ENCODE measurements at places on chromosomes 2 and 18.

DNA sequence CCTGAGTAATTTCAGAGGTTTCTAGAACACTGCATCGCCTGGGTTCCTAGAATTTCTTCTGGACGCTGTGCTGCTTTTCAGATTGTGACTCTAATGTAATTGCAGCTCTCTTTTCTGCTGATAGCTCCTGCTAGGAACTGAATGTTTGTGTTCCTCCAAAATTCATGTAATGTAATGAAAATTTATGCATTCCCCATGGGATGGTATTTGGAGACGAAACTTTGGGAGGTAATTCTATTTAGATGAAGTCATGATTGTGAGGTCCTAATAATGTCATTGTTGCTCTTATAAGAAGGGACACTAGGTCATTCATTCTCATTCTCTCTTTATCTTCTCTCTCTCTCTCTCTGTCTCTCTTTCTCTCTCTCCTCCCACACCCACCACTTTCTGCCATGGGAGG is 223.9 kb upstream of the DOK6 start:
- DNase-seq: no peak

DNA sequence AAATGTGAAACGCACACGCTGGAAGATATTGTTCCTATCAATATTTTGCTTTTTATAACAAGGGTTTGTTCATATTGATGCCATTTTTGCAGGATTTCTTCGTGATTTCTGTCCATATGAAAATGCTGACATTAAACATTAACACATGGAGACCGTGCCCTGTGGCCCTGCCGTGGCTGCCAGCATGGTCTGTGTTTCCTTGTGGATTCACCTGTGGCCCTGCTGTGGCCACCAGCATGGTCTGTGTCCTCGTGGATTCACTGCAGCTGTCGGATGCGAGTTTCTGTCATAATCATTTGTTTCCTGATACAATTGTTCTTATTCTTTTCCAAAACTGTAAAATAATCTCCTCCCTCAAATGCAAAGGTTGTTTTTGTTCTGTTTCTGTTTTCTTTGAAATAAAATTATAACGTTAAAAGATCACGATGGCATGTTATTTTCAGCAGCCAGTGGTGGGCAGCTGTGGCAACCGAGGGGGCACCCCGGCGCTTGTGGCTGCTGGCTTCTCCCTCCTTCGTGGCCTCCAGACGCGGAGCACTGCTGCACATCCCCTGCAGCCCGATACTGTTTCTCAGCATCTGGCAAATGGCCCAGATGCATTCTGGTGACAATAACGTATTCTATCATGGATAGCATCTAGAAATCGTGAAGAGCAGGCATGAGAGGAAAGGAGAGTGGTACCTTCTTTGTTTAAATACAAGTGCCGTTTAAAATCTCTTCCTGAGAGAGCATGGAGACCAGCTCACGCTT is 143.5 kb downstream of the PTGR3 start:
- no peak for DNase-seq

DNA sequence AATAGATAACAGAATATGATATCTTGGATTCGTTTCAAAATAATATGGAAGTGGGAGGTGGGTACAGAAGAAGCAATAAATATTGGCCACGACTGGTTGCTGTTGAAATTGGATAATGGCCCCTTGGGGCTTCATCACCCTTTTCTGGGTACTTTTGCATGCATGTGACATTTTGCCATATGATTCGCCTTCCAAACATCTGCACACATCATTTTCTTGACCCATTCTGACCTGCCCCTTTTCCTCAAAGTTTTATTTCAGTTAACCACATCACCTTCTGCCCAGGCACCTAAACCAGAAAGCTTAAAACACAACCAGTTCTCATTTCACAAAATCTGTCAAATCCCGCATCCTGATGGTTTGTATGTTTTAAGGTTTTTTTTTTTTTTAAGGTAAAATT is 116.7 kb upstream of the AGAP1 start:
- DNase-seq: no peak

DNA sequence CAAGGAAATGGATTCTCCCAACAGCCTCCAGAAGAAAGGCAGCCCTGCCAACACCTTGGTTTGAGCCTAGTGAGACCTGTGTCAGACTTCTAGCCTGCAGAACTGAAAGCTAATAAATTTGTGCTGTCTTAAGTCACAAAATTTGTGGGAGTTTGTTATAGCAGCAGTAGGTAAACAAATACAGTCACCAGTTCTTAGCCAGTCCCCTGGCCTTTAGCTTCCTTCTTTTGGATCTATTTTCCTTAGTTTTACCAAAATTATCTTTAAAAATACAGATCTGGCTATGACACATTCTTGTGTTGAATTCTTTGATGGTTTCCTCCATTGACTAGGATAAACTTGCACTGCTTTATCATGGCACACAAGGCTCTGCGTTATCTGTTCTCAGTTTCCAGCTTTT is 697.9 kb upstream of the FANCL start:
- DNase-seq: no peak

GRCh38 chr18:32773382-32773712 is 524 bp upstream of the KLHL14 start:
- DNase-seq: no peak

GRCh38 chr18:11052800-11053199 is 96.6 kb downstream of the PIEZO2 start:
- DNase-seq: no peak

DNA sequence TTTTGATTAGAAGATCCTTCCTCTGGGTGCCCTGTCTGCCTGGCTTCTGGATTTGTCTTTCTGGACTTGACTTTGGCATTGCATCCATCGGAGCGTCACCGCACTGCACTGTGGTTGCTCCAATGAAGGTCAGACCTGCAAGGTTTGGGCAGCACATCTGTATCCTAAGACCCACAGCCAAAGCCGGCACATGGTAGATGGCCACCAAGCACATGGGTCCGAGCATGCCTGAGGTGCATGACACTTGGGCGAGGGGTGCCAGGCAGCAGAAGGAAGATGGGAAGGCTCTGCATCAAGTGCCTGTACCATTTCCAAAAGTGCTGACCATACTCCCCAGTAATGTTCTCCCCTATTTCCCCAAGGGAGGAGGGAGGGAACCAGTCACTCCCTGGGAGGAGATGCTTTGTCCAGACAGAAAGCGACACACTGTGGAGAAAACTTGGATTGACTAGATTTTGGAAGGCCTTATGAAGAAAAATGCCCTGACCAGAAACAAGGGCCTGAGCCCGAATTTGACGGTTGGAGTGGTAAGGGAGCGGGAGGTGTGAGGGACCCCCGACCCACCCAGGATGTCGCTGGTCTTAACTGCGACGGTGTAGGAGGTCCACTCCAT is 149.9 kb downstream of the LOXHD1 start:
- no peak for DNase-seq

GRCh38 chr2:127841466-127842178 is 16.3 kb downstream of the POLR2D start:
- DNase-seq: no peak

GRCh38 chr2:132837769-132838168 is 167.8 kb upstream of the LYPD1 start:
- DNase-seq: no peak

- DNase-seq: no peak
These were observed 26.3 kb upstream of the CRIM1 start for GRCh38 chr2:36329251-36329650.

- DNase-seq: no peak
These were observed 73.8 kb upstream of the ST8SIA5 start for GRCh38 chr18:46830633-46831032.

DNA sequence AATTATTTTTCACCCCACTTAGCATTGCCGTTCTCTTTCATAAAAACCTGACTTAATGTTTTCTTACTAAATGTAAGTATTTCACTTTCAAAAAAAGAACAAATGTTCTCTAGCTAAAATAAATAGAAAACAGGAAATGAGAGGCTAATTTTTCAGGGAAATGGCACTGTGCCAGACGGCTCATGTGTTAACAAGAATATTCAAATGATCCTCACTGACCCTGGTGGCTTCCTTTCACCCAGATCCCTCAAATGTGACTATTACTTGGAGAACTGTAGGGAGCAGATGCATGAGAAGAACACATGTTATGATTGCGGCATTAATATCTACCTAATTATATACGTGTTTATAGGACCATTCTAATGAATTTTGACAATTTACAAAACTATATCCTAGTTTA is 827.7 kb downstream of the SOCS6 start:
- DNase-seq: no peak

- no peak for DNase-seq
These were observed 389.8 kb downstream of the FIGN start for GRCh38 chr2:163345795-163346573.
